ENCODE measurements at places on chromosomes 4 and X.

DNA sequence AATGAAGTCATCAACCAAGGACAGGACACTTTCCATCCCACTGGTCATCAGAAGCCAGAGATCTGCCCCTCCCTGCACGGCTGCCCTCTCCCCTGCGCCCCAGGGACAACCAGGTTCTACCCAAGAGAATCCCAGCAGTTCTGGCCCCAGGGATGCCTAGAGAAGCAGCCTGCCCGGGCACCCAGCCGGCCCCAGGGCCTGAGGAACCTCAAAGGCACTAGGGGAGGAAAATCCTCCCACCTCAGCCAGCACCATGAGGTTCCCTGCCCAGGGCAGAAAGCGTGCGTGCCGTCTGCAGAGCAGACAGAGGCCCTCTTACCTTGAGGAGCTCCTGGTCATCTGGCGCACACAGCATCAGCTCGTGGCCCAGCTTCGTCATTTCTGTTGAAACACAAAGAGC lies 8.1 kb downstream of the HAUS7 start:
- DNase-seq: no peak

- no peak for DNase-seq
Observed at GRCh38 chrX:103373581-103373980, 2.8 kb upstream of the BEX3 start.

- no peak for DNase-seq
Observed at GRCh38 chr4:53016099-53016820, 154.1 kb downstream of the RASL11B start.

DNA sequence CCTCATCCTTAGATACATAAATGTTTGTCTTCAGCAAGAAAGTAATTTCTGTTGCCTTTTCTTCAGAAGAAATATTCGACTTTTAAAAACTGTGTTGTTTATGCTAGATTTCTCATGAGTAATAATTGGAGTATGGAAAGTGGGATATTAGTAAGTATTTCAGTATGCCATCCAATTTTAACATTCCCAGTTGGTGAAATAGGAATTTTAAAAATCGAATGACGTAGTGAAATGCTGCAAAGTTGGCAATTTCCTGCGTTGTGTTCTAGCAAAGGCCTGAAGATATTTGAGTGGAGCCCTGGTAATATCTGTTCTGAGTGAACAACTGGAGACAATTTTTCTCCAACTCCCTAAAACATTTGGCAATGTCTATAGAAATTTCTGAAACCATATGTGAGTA lies 190.1 kb downstream of the ZNF330 start:
- DNase-seq: no peak

DNA sequence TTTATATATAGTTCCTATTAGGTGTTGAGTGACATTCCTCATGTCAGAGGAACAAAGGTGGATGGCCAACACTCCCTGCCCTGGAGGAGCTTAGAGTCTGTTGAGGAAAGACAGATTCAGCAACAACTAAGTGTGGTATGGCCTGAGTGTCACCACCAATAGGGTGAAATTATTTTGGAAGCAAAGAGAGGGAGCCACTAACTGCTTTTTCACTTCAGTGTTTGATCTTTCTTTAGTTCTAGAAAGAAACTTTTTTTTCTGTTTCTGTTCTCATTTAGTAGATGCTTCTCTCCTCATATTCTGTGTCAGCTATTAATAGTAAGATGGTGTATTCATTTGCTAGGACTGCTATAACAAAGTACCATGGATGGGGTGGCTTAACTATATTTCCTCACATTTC lies 81.5 kb downstream of the ARX start:
- no peak for DNase-seq

DNA sequence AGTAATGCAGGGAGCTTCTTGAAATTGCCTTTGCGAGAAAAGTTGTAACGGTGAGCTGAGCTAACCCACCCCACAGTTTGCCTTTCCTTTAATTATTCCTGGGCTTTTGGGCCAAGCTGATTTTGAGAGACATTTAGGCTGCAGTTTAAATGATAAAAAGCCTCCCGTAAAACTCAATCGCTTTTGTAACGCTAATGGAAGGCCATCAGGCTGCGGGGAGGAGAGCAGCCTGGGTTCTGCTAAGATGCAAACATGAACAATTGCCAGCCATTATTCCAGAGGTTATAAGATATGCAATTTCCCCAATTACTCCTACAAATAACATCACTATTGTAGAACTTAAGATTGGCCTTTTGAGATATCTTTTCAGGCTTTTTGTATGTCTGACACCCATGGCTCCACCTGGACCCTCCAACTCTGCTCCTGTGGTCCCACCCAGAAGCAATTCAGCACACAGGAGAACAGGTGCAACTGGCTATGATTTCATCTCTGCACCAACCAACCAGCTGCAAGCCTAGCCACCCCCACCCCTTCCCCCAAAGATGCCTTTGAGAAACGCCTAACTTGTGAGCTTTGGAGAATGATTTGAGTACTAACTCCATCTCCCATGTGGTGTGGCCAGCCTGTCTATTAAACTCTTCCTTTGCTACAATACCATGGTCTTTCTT lies 108.2 kb upstream of the FAM9C start:
- DNase-seq: no peak

GRCh38 chrX:124018023-124018422 lies 56.5 kb downstream of the STAG2 start:
- DNase-seq: no peak

DNA sequence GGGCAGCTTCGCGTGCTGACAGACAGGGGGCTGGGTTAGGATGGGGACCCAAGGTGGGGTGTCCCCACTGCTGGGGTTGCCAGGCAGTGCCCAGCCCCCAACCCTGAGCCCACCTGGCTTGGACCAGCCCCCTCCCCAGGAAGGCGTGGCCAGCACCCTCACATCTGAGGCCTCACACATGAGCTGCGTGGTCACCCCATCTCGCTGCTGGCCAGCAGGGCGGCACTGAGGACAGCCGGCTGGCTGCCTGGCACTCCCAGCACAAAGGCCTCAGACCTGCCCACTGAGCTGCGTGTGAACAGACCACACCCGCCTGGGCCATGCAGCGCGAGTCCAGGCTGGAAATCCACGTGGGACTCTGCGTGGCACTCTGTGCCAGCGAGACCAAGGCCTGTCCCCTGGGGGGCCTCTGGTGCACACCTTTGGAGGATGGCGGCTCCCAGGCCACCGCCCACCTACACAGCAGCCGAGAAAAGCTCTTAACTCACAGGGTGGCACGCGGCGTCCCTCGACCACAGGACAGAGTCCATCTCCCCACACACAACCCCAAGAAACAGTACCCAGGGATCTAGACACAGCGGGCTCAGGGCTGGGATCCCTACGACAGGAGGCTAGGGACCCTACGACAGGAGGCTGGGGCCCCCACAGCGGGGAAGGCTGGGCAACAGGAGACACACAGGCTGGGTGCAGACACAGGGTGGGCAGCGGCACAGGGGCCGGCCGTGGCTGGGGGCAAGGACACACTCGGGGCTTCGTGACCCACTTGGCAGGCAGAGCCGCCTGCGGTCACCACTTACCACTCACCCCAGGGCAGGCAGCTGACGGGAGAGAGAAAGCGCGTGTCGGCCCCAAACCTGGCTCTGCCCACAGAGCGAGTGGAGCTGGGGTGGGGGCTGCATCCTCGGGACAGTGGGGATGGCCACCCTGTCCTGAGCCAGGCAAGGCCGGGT lies 9.8 kb downstream of the DGKQ start:
- DNase-seq: no peak
